Small intestine (tissue), 16 donors: ENCODE measurements at places on chromosomes 7 and 10. TPM values are rescaled to one million over a fixed set of nuclear protein-coding genes. Genes with fewer than 3 reads are reported as not detected.

Gene DGKB
- not detected for polyA plus RNA-seq

Gene ALDH18A1
- 74.0 TPM for polyA plus RNA-seq

Gene OR2F1
- polyA plus RNA-seq: 0.03 TPM

Gene LHFPL3
- 10.4 TPM for polyA plus RNA-seq

Gene RAMP3
- polyA plus RNA-seq: 2.3 TPM

Gene ARF5
- polyA plus RNA-seq: 214 TPM

Gene MGMT
- 22.4 TPM for polyA plus RNA-seq

Gene NPY
- 10.2 TPM for polyA plus RNA-seq

Gene FAM13C
- polyA plus RNA-seq: 1.1 TPM

Gene FAM3C
- polyA plus RNA-seq: 98.0 TPM

Gene CLIP2
- 11.3 TPM for polyA plus RNA-seq

Gene AKR1C8
- not detected for polyA plus RNA-seq

Gene PDE1C
- 0.54 TPM for polyA plus RNA-seq

Gene CACNA2D1
- 1.4 TPM for polyA plus RNA-seq
